ENCODE measurements at places on chromosomes 7 and 10.

- no peak for DNase-seq
Measured at GRCh38 chr7:142371586-142372377, 113.9 kb upstream of the PRSS58 start.

DNA sequence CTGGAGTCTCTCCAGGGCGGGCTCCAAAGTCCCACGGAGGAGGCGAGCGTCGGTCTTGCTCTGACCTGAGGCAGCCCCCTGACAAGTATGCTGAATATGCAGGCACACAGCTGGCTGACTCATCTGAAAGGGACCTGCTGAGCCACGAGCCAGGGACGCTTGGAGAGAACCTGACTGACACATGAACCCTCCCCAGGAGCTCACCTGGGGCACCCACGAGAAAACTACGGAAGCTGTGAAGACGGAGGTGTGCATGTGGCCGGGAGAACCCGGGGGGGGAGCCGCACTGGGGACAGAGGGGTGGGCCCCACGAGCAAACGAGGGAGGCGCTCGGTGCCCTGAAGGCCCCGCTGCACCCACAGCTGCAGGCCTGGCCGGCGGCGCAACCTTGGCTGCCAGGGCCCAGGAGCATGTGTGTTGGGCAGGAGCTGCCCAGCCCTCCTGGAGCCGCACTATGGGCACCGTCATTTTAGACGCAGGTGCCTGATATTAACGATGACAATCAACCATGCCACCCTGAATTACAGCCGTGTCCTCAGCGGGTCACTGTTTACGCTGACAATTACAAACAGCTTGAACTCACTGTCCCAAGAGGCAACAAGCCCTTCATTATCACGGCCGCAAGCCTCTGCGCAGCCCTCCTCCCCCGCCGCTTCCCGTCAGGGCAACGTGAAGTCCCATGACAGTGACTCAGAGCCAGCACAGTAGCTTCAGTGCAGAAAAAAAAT is 64.7 kb downstream of the DIP2C start:
- peak; percentile 59 for DNase-seq

DNA sequence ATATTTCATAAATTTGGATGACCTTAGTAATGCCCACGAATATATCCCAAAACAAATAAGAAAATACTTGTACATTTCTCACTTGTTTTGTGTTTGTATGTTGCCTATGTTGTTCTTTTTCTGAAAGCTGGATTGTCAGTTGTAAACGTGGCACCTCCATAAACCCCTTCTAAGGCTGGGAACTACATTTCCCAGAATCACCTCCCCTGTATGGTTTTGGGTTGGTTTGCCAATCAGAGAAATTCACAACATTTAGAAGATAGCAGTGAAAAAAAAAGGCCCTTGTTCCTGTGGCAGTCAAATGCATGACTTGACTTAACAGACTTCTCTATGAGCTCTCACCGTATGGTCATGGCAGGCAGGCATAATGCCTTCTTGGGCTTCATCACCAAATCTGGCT is 676.3 kb upstream of the STEAP1 start:
- DNase-seq = no peak

- no peak for DNase-seq
Measured at GRCh38 chr10:21791276-21791675, 212.3 kb downstream of the DNAJC1 start.

- DNase-seq = no peak
Measured at GRCh38 chr7:66953044-66953427, 32.0 kb downstream of the TMEM248 start.

GRCh38 chr10:8034466-8035005 is 20.0 kb upstream of the GATA3 start:
- DNase-seq = peak; percentile 61

- no peak for DNase-seq
Measured at GRCh38 chr7:71454981-71455380, 323.0 kb downstream of the GALNT17 start.

GRCh38 chr10:1665681-1666080 is 71.6 kb downstream of the ADARB2 start:
- DNase-seq = no peak

DNA sequence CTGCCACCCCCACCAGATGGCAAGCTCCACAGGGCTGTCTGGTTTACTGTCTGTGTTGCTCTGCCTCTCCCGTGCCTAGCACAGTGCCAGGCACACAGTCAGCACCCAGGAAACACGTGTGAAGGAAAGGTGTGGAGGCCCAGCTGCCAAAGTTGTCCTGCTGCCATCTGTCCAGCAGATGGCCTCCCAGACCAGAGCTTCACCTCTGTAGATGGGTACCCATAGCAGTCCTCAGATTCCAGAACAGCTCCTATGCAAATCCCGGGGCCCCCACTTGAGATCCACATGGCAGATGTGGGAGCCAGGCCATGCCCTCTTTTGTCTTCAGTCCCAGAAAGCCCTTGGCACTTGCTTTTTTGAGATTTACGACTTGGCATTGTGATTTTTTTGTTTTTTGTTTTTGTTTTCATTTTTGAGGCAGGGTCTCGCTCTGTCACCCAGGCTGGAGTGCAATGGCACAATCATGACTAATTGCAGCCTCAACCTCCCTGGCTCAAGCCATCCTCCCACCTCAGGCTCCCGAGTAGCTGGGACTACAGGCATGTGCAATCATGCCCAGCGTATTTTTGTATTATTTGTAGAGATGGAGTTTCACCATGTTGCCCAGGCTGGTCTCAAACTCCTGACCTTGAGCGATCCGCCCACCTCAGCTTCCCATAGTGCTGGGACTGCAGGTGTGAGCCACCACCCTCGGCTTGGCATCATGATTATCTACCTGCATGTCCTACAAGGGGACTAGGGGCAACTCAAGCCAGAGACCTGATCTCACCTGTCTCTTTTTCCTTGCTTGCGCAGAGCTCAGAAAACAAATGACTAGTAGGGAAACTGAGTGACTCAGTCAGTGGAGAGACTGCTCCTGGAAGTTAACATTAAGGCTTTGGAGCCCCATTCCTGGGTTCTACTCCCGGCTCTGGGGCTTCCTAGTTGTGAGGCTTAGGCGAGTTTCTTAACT is 16.9 kb upstream of the PALD1 start:
- DNase-seq = peak; percentile 85

GRCh38 chr7:95758187-95758586 is 14.2 kb upstream of the DYNC1I1 start:
- DNase-seq = no peak

Data from SK-N-SH (cell line).